ENCODE measurements at places on chromosomes 1 and 21.

GRCh38 chr1:161970633-161971032, 53.0 kb downstream of the OLFML2B start:
- DNase-seq, result no peak

DNA sequence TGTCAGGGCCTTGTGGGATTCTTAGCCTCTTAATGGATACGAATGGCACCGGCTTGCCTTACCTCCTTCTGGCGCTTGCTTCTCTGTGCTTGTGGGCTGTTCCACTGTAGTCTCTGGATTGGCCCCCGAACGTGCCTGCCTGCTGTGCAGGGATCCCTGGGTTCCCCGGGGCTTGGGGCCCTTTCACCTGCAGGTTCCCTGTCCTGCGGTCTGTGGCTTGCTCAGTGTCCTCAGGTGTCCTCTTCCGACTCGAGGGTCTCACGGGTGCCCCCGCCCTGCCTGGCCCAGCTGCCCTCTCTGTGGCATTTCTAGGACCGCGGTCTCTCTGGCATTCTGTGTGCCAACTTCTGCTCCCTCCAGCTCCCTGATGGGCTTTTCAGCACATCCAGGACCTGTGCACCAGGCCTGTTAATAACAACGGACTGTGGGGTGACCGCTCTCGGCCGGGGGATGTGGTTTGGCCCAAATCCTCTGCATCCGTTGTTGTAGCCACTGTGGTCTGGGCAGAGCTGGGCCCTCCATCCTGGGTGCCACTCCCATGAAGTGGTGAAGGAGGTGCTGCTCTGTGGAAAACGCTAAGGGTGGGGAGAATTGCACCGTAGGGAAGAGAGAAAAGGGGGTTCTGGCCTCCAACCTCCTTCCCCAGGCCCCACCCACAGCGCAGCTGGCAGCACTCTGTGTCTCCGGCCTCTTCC, 12.4 kb downstream of the COL18A1 start:
- DNase-seq, result no peak

- DNase-seq, result no peak
Measured at GRCh38 chr1:209869291-209870149, 41.7 kb downstream of the UTP25 start.

DNA sequence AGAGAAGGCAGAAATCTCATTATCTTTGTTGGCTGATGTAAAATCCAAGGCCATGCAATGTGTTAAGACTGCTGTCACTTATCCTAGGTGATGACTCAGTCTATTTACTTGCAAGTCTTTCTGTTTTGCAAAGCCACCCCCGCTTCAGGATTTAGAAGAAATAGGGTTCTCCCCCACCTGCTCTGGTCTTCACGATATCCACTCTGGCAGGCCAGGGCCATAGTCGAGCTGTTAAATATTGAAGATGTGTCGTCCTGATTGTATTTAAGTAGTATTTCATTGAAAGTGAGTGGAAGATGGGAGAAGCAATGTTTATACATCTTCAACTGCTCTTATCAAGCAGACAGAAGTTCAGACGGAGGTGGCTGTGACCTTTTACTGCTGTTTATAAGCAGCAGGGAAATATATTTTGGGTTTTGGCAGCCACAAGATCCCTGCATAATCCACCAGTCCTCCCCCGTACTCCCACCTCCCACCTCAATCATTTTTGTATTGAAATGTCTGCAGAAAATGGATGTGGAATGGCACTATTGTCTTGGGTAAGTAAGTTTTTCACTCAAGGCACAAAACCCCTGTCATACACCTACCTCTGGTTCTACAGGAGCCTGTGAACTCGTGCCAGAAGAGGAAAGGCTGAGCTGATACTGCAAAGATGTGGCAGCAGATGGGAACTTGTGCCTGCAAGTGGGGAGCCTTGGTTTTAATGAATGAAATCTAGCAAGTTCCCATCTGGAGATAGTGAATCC, 117.4 kb downstream of the MRPS6 start:
- DNase-seq, result no peak

DNA sequence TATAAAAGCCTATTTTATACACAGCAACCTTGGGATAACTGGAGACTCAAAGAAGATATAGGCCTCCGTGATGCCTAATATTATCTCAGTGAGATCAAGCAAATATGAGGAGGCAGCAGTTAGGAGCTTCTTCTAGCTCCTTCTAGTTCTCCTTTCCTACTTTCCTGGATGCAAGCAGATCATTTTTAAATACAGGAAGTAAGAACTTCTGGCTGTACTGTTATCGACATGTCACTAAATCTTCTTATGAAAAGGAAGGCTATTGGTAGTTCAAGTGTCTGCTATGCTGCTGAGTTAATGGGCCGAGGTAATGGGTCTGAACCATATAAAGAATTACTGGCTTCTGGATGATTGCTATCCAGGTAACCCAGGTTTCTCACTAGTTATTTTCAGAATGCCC, 15.9 kb downstream of the HSPA13 start:
- no peak for DNase-seq

- no peak for DNase-seq
Measured at GRCh38 chr1:237303929-237304328, 261.9 kb downstream of the RYR2 start.

GRCh38 chr1:52424813-52425212, 20.4 kb downstream of the PRPF38A start:
- DNase-seq, result no peak

- DNase-seq, result no peak
Measured at GRCh38 chr1:6753320-6754140, 31.7 kb upstream of the CAMTA1 start.

DNA sequence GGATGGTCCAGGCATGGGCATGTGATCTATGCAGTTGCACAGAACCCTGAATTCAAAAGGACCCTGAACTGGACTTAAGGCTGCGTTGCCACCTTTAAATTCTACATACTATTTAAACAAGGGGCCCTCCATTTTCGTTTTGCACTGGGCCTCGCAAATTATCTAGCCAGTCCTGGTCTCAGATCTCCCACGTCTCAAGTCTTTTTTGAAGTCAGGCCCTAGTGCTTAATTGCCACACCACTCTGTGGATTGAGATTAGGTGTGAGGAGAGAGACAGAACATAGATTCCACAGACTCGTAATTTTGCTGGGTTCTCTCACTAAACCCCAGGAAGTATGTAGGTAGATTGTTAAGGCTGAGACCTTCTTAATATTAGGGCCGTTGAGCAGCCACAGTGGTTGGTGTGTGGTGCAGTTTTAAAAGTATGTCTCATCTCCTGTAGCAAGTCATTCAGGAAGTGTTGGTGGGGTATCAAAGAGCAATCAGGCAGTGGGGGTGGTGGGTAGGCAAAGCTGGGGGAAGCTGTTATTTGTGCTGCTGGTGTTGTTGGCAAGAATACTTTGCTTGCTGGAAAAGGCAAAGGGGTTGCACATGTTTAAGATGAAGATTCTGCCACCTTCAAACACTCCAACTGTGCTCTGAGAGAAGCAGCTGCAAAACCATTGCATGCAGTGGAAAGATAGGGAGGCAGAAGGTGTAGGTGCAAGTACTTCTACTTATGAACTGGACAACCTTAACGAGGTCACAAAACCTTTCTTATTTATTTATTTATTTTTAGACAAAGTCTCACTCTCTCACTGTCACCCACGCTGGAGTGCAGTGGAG, 11.2 kb downstream of the CD84 start:
- DNase-seq, result peak; percentile 31

GRCh38 chr1:223738465-223739365, 26.4 kb downstream of the CAPN2 start:
- DNase-seq, result no peak

DNA sequence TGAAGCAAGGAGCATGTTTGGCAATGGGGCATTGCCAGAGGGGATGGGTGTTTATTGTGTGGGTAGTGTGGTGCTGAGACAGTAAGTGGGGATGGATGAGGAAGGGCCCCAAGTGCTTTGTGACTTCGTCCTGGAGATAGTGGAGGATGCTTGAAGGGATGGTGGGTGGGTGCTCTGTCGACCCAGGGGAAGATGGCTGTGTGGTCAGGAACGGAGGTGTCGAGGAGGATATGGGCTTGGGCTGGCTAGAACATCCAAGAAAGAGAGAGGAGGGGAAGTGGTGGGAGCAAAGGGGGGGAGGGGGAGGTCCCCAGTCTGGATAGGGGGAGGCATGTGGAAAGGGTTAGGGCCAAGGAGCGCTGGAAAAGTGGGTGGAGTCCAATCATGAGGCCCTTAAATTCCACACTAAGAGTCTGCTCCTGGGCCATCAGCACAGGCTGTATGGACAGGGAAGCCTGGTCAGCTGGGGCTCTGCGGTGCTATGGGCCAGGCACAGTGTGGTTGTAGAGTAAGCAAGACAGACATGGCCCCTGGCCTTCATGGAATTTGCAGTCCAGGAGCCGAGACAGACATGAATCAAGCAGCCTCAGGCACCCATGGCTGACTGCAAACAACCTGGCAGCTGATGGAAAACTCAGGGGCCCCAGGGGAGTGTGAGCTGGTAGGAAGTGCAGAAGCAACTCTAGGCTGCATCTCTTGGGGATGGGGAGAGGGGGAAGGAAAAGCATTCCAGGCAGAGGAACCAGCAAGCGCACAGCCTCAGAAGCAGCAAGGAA, 36.3 kb downstream of the EDN2 start:
- no peak for DNase-seq

DNA sequence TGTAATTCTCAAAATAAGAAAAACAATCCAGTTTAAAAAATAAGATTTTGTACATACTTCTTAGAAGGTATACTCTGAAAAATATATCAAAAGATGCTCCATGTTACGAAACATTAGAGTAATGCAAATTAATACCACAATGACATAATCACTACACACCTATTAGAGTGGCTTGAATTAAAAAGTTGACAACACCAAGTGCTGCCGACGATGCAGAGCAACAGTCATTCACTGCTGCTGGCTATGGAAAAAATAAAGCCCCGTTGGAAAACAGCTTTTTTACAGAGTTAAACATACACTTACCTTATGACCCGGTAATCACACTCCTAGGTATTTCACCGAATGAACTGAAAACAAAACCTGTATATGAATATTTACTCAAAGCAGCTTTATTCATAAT, 14.8 kb downstream of the COA6 start:
- DNase-seq, result no peak

- no peak for DNase-seq
Measured at GRCh38 chr1:182703539-182703938, 19.2 kb upstream of the RGS8 start.

DNA sequence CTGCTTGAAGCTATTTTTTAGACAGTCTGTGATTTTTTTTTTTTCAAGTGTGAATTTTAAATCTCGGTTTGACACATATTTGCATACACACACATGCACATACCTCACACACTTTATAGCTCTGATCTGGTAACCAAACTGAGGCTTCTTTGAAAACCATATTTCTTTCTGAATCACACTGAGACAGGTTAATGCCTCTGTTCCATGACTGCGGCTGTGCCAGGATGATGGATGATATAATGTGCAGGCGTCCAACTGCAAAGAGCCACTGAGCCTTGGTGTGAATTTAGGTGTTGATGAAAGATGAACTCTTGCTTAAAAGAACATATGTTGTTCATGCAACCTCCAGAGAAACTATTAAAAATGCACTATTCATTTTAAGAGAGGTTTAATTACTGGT, 504.0 kb upstream of the OLFM3 start:
- DNase-seq, result no peak

GRCh38 chr1:47694011-47694890, 256.4 kb downstream of the FOXD2 start:
- no peak for DNase-seq

DNA sequence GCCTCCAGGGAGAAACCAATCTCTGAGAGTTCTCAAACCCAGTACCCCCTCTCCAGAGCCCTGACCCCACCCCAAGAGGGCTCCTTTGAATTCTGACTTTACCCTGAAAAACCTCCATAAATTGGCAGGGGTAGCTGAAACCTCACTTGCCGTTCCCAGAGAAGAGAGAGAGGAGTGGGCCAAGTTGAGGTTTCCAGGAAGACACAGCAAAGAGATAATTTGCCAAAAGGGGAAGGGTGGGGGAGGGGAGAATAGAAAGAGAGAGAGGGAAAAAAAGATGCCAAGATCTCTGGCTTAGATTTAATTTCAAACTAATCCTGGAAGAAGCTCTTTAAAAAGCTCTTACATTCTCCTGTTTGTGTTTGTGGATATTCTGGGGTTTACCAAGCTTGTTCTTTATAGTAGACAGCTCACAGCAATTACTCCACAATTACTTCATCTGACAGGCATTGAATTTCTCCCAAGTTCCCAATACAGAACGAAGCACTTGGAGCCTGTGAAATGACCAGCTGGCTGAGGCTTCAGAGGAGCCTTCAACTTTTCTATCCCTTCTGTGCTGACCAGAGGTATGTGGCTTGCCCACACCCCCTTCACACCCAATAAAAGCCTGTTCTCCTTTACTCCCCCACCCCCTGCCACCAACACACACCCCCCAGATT, 1.1 kb upstream of the GRHL3 start:
- DNase-seq, result no peak

DNA sequence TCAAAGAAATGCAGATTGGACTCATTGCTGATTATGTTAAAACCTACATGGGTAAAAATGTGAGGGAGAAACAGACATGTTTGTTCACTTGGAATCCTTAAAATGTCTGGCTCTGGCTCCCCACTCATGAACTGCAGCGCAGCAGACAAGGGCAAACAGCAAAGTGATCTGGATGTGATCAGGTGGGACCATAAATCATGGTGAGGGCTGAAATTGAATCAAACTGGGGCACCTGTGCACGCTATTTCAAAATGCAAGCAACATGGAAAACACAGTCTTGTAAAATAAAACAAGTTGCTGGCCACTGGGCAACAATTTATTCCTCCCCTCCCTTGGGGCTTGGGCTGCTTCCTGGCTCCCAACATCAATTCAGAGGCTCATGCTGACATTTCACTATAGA, 373.4 kb downstream of the SEC16B start:
- no peak for DNase-seq

DNA sequence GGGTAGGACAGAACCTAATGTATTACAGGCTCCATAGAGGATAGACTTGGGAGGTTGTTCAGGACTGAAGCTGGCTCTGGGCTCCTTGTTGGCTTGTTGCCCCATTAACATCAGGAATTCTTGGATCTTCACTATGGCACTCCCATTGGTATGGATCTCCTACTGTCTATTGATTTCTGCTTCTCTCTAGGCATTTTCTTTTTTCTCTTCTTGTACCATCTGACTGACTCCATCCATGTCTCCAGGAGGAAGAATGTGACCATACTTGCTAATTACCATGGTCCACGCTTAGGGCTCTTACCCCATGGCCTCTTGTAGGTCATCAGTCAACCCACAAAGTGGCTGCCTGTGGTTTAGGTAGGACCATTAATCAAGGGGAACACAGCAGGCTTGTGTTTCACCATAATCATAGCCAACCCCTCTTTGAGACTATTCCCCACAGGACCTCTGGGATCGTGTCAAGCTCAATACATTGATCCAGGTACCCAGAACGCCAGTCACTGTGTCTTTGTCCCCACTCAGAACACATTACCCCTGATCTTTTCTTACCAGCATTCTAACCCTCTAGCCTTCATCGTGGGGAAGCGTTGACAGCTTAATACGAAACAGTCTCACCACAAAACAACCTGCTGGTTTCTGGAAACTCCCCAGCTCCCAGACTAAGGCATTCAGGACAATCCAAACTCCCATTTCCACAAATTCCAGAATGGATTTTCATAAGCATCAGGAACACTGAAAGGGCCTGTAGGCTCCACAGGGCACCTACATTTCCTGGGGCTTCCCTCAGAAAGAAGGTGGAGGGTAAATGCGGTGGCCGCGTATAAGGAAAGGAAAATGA, 97.1 kb downstream of the ETS2 start:
- no peak for DNase-seq
